NCI-H1417 treated with DMSO at 0.1 percent for 48 hours (cell line): ENCODE measurements at places on chromosomes 3 and 15.

- no peak for DNase-seq
Observed at GRCh38 chr15:61558172-61559136, 329.4 kb upstream of the RORA start.

GRCh38 chr15:89860891-89861290 lies 32.9 kb downstream of the AP3S2 start:
- DNase-seq: no peak

DNA sequence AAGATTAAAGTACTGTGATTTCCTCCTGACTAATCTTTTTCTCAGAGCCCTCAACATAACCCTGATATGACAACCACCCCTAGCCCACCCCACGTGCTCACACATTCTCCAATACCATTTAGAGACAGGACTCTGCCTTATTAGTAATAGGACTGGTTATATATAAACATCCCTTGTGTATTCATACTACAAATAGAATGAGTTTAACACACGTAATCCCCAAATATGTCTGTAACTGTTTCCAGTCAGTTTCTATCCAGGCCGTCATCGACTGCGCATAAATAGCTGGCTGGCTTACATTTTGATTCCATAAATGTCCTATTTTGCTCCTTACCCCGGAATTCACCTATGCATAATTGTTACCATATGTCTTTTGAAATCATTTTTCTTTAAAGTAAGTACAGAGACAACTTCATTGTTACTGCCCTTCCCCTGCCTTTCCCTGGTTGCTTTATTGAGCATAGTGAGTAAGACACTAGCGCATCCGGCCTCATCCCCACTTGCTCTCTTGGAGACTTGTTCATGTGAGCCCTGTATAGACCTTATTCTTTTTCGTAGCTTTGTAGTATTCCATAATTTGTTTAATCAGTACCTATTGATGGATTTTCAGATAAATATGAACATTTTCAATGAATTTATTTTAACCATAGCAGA lies 3.5 kb upstream of the P2RY14 start:
- no peak for DNase-seq

- peak; percentile 37 for DNase-seq
Observed at GRCh38 chr3:186849374-186849975, 7.0 kb downstream of the ADIPOQ start.

- DNase-seq: no peak
Observed at GRCh38 chr3:134317106-134317947, 56.9 kb downstream of the AMOTL2 start.

GRCh38 chr15:88284318-88284998 lies 27.9 kb upstream of the NTRK3 start:
- DNase-seq: no peak

DNA sequence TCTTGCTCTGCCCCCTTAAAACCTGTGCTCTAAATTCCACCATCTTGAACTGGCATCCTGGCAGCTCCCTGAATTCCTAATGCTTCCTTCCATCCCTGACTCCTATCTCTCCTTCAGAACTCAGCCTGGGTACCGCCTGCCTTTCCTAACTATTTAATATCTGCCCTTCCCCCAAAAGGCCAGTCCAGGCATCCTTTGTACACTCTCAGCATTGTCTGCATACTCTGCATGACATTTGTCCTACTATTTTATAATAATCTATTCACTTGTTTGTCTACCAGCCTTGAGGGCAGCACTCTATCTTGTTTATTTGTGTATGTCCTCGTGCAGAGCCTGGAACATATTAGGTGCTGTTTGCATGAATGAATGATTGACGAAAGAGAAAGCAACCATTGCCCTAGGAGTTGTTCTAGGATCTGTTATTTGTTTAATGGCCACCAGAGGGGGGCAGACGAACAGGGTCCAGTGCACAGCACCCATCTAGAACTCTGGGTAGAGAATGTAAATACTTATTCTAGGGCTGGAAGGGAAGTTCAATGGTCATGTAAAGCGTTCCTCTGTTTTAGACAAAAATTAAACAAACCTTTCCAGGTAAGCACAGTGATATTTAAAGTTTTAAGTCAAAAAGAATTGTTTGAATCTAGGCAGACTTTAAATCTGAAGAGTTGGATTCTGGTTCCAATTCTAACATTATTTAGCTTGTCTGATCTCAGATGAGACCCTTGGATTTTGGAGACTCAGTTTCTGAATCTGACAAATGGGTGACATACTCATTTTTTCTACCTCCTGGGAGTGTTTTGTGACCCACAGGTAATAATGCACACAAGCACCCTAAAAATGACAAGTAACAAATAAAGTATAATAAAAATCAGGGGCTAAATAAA lies 125.8 kb upstream of the GALNT15 start:
- no peak for DNase-seq

DNA sequence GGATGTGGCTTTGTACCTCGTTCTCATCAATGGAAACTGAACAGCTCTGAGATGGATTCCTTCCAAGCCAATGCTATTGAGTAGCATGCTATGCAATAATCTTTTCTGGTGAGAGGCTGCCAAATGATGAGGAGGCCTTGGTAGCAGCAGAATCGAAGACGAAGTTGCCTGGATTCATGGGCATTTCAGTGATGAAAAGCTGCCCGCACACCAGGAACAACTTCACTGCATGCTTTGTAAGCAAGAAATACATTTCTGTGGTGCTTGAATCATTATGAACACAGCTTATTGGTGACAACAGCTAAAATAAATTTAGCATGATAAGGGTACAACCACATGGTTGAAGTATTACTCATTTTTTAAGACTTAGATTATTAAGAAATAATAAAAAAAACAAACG lies 246.8 kb upstream of the ROBO1 start:
- no peak for DNase-seq

- no peak for DNase-seq
Observed at GRCh38 chr3:56339244-56339643, 129.0 kb downstream of the ERC2 start.

- DNase-seq: no peak
Observed at GRCh38 chr3:16484216-16484615, 29.3 kb downstream of the RFTN1 start.

GRCh38 chr15:37394402-37395099 lies 294.2 kb upstream of the MEIS2 start:
- DNase-seq: no peak

DNA sequence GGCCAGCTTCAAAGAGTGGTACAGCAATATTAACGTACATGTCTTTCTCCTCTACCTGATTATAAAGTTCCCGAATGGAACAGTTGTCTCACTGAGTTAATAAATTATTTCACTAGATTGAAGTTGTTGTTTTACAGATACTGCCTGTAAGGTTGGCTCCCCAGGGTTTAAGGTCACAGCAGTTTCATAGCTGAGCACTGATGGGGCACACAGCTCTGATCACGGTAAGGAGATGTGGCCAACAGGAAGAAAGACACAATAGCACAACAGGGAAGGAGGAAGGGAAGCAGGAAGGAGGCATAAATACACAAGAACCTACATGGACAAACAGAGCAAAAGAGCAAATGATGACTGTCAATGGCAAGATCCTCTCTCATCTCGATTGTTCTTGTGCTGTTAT lies 215.6 kb downstream of the WNT5A start:
- DNase-seq: no peak

- DNase-seq: no peak
Observed at GRCh38 chr3:144424606-144425005, 453.0 kb downstream of the DIPK2A start.

- DNase-seq: no peak
Observed at GRCh38 chr3:114447545-114447944, 153.7 kb downstream of the TIGIT start.

DNA sequence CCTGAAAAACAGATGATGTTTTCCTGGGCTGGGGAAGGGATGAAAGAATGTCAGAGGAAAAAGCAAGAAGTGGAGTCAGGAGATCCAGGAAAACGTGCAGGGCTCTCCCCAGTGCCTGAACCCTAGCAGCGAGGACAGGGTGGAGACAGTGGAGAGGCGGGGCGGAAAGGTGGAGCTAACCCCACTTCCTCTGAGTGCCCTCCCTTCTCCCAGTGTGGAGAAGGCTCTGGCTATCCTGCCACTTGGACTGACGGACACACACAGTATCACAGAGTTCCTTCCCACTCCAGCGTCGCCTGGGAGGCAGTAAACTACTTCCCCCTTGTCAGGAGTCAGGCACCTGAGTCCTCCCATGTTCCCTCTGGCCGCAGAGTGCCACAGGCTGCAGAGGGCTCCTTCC lies 125.3 kb upstream of the CHRNA7 start:
- no peak for DNase-seq

DNA sequence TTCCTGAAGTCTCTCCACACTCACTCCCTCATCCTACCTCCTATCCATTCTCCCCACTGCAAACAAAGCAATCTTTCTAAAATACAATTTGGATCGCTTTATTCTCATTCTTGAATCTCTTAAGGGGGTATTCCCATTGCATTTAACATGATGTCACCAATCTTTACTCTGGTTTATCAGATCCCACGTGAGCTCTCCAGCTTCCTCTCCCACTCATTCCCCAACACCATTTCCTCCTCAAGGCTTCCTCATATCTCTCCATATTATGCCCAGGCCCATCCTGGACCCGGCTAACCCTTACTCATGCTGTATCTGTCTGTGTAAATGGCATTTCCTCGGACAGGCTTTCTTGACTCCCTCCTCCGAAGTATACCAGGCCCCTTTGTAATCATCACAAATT lies 165.0 kb downstream of the CD47 start:
- no peak for DNase-seq

DNA sequence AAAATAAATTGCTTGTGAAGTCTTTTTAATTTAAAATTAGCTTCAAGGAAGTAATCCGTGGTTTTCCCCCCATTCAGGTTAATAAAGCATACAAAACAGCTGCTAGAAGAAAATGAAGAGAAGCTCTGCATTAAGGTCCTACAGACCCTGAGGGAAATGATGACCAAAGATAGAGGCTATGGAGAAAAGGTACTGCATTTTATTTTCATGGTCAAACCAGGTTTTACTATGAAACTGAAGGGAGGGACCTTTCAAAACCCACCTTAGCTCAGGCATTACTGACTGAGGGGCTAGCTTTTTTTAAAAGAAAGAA lies 218.5 kb downstream of the ITPR1 start:
- DNase-seq: no peak

DNA sequence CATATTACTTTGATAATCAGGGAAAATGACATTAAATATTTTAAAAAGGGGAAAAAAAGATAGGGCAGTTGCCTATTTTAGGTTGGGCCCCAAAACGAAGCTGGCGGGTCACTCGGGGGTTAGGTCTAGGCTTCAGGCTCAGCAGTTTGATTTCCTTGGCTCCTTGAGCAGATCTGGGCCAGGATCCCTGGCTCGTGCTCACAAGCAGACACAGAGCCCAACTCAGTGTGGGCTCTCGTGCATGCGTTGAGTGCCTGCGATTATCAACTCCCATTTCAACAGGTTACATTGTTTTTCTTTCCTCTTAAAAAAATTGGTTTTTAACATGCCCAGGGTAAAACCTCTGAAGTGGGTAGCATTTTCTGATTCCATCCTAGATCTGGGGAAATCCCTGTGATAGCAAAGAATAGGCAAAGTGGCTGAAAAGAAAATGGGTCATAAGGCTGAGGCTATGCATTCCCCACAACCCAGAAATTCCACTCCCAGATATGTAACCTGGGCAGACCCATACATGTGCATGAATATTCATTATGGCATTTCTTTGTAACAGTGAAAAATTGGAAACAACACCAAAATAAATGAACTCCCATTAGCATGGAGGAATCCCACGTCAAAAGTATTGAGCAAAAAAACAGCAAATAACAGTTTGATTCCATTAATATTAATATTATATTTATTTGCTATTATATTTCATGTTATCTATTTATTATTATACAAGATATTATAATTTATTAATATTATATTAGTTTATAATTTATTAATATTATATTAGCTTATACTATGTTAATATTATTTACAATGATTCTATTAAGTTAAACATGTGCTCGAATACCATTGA lies 27.8 kb downstream of the FAM43A start:
- no peak for DNase-seq
